Left cardiac atrium (tissue), 4 donors: ENCODE measurements at places on chromosomes 12 and 14. TPM values are rescaled to one million over a fixed set of nuclear protein-coding genes. Genes with fewer than 3 reads are reported as not detected.

DNA sequence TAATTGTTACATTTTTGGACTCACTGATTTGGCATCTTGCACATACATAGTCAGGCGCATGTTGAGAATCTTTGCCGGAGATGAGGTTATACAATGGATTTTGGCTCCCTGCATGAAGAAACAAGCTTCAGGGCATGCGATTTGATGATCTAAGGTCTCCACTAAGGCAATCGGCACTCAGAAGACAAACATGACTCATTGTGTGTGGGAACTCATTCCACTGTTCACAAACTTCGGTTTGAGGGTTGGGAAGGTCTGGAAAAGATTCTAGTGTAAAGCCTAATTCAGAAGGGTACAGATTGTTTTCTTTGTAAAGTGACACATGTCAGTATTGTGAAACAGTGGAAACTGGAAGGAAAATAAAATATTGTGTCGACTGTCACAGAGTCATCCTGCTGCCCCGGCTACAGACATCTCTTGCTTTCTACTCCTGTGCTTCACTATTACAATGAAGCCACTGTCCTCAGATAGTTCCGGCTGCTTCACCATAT is 192.6 kb upstream of the HMGA2 start:
- DNase-seq = peak; percentile 21

DPPA3 gene
- not detected for total RNA-seq

- DNase-seq = no peak
These were observed 227.5 kb upstream of the ABCD2 start for GRCh38 chr12:39846971-39847650.

GRCh38 chr12:1611803-1612572 is 17.0 kb upstream of the WNT5B start:
- no peak for DNase-seq

BIN2 gene
- 3.2 TPM for total RNA-seq

- DNase-seq = no peak
These were observed 150.0 kb downstream of the GPR65 start for GRCh38 chr14:88154926-88155325.

TAPBPL gene
- total RNA-seq = 15.2 TPM

DNA sequence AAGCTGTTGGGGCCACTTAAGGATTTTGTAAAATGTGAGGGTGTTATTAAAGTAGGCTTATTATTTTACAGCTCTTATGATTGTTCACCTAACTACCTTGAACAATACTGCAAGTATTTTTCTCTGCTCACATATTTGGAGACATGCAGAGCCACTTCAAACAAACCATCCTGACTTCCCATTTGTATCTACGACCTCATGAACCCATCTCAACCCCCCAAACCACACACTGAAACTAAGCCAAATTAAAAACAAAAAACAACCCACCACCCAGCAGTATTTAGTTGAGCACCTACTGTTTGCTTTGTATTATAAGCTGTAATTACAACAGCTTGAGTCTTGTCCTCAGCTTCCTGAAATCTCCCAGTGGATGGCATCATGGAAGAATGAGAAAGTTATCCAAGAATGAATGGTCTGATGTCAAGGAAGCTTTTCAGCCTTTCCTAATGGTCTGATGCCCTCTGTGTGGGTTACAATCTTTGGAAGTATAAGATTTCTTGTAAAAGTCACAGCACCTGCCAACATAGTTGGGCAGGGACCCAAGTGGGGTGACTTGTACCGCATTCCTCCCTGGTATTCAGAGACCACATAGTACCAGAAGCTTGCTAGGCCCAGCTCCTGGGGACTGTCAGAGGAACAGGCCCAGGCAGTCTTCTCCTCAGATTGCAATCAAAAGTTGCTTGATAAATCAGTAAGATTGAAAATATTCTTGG is 416.6 kb downstream of the ZFP36L1 start:
- no peak for DNase-seq

DNA sequence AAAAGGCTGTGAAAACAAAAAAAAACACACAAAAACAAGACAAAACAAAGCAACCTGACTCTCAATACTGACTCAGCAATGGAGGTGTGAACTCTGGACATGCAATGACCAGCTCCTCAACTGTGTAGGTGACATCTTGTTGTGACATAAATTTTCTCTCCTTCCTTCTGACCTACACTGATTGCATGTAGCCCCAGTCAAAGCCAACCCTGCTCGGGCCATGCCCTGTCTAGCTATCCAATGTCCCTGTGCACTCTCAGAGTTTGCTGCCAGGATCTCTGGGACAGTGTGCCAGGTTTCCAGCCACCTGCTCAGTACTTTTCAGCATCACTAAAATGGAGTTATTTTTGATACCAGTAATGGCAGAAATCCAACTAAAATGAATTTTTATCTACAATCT is 18.9 kb upstream of the CRACR2A start:
- no peak for DNase-seq

LRRC43 gene
- total RNA-seq = 0.71 TPM

DNA sequence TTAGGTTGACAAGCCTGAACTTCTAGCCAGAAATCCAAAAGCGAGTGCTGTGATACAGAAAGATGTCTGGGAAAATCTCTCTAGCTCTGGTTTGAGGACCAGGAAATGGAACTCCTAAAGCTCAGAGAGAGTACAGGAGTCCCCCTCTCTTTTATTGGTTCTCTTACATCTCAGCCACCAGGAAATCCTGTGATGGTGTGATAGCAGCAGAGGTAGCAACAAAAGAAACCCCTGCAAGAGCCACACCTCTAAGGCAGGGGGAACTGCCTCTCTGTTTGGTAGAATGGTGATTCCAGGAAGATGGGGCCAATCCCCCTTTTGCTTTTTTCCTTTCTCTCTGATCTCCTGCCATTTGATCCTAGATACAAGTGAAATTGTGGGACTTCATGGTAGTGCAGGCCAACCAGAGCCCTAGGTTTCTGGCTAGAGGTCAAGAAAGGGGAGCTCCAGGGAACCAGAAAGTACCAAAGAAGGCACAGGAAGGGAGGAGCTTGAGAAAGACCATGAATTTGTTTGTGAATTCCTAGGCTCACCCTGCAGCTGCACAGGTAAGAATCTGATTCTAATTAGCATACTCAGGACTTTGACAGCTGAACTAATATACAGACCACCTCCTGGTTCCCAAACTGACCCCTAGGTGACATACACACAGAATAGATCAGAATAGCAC is 88.5 kb downstream of the PAPLN start:
- DNase-seq = no peak

DNA sequence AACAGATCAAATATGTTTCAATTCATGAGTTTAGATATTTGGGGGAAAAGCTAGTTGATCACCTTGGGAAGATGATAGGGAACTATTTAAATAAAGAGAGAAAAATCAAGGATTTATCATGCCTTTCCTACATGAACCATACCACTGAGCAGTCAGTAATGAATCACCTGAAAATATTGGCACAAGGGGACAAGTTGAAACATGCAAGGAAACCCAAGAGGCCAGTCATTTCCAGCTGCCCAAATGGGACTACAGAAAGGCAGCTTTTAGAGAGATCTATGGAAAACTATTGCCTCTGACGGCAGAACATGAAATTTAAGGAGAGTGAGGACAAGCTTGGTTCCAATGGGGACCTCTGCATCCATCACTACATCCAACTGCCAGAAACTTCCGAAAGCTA is 14.1 kb upstream of the ETV6 start:
- no peak for DNase-seq

DNA sequence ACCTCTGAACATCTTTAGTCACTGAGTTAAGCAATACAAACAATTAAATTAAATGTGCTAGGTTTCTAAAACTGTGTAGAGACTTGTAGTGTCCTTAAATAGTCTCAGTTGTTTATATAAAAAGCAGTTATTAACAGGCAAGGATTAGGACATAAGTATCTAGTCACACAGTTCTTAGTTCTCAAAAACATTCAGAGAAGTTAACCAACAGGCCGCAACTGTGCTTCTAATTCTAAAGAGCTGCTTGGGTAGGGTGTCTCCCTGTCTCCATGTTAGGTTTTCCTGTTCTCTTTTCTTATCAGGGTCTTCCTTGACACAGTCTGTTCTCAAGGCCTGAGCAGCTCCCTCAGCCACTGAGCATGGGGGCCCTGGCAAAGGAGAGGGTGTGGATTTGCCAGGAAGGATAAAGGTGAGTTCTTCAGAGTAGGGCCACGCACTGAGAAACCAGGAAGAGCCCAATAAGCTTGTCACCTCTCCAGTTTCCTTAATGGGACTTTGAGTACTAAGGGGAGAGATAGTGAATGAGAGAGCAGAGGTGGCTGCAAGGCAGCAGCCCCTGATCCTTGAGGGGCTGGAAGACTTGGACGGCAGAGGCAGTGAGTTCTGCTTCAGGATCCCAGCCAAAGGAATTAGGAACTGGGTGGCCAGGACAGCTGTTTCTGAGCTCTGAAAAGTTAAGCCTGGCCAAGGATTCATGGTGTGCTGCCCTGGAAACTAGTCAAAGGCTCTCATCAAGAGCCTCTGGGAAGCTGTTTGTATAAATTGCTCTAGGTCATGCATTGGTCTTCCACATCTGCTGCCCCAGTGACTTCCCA is 177.3 kb downstream of the MYRFL start:
- no peak for DNase-seq

GRCh38 chr12:122076743-122077495 is 1.6 kb upstream of the MLXIP start:
- DNase-seq = no peak

GRCh38 chr14:32934073-32934880 is 4.4 kb upstream of the NPAS3 start:
- DNase-seq = no peak

GRCh38 chr12:99005601-99006000 is 360.5 kb downstream of the APAF1 start:
- DNase-seq = no peak

- DNase-seq = no peak
These were observed 5.2 kb downstream of the MPHOSPH9 start for GRCh38 chr12:123227581-123228258.

DNA sequence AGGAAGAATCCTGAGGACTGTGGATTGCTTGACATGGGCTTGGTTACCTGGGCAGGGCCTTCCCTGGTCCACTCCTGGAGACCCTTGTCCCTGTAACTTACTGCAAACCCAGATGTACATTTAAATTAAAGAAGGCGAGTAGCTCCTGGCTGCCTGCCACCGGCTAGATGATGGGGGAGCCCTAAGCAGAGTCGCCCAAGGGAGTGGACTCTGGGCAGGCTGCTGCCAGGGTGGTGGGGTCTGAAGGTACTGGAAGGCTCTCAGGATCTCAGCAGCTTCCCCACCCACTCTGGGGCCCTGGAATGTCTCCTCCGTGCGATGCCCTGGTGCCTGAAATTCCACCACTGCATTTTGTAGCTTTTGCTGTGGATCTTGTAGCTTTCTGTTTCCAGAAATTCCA is 74.7 kb downstream of the FBXL14 start:
- DNase-seq = no peak

DNA sequence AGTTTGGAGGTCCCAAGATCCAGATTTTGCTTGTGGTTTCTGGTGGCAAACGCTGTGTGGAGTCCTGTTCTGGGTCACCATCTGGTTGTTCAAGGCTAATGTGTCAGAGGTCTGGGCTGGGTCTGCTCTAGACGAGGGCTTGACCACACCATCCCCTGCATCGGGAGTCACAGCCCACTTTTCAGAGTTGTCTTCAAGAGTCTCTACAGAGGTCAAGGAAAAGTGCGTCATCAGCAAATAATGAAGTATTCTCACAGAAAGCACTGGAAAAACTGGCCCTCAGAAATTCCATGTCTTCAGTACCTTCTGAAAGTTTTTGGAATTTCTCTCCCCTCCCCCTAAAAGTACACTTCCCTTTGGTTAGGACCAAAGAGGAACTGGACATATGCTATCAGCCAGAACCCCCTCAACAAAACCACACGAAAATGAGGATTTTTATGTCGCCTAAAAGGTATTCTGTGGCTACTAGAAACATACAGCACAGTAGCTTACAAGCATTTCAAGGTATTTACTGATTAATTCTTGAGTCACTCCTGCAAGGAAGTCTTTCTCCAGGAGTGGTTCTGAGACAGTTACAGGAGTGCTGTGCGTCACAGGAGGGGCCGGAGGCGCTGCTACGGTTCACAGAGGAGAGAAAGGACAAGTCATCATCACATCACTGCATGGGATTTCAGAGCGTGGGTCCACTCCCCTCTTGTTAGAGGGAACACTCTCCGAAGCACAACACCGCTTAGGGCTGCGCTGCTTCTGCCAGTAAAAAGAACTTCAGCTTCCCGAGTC is 35.4 kb downstream of the RAD52 start:
- DNase-seq = no peak
